ENCODE measurements at places on chromosomes 4 and X.

- no peak for DNase-seq
These were observed 3.2 kb downstream of the FGF16 start for GRCh38 chrX:77450415-77450814.

DNA sequence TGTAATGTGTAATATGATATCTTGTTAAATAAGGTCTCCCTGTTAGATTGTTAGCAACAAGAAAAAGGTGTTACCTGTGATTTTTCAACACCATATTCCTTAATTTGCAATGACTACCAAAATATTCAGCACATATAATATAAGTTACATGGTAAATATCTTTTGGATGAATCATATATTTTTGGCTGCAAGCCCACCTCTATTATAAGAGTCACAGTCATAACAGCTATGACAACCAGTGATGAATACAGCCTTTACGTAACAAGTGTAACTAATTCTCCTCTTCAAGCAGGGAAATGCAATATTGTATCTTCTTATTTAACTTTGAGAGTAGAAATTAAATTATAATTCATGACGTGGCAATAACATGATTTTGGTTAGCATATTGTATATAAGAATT is 187.0 kb downstream of the NLGN4X start:
- DNase-seq: no peak

DNA sequence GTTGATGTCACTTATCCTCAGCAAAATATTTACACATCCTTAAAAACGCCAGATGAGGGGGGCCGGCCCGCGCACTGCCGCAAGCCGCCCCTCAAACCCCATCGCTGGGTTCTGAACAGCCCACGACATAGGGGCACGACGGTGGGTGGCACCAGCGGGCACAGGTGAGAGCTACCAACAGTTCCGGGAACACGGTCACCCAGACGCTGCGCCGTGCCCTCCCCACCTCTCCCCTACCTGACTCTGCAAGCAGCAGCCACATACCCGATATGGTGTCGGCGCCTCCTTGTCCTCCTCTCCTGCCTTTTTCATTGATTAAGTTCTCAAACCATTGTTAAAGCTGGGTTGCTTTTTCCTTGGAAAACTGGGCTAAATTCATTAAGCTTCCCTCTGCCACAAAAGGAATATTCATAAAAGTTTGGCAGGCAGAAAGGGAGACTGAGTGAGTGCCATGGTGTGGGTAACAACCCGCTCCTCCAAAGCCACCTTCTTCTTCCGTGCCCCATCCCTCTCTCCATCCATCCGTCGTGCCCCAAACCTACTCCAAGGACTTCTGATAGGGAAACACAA is 1.4 kb downstream of the RAI2 start:
- DNase-seq: no peak

- DNase-seq: no peak
These were observed 95.0 kb upstream of the GIMD1 start for GRCh38 chr4:106463622-106464021.

DNA sequence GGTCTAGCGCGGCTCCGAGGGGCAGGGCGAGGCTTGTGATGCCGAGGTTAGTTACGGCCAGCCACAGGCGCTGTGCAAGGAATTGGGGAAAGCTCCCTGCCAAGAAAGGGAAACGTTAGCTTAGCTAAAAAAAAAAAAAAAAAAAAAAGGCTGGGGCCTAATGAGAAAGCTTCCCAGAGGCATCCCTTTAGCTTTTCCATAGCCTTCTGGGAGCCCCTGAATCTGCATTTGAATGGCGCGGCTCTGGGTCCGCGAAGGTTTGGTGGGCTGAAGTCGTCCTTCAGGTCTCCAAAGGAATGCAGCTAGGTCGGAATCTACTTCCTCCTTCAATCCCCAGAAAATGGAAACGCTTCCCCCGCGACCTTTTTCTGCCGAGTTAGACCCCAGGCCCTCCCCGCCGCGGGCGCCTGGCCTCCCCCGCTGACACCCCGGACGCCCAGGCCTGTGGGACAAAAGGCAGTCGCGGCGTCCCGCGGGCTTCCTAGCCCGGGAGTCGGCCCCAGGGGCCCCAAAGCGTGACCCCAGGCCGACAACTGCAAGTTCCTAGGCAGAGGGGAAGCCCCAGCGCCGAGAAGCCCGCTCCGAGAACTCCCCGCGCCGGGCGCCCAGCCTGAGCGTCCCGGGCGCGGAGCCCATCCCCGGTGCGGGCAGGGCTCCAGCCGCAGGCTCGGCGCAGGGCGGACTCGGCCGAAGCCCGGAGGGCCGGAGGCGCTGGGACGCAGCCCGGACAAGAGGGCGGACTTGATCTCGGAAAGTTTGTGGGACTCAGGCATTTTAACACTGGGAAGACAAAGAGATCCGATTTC is 605 bp upstream of the FAT1 start:
- no peak for DNase-seq

GRCh38 chr4:110532901-110533589 is 57.1 kb downstream of the ENPEP start:
- no peak for DNase-seq

DNA sequence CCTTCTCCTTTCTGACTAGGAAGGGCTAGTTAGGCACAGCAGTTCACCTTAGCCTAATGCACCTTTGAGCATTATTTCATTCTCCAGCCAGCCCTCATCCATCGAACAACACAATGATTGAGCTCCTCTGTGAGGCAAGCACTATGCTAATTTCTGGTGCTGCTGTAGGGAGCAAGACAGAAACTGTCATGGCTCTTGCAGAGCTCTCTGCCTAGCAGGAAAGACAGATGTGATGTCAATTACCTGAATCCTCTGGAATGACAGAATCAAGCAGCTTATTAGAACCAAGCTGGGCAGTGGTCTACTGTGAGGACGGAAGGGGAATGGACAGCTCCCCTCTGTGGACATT is 256.1 kb upstream of the NOCT start:
- DNase-seq: no peak

GRCh38 chrX:134191281-134191680 is 45.7 kb upstream of the CCDC160 start:
- DNase-seq: no peak

GRCh38 chr4:13601048-13601447 is 26.5 kb downstream of the BOD1L1 start:
- no peak for DNase-seq

- no peak for DNase-seq
These were observed 174.0 kb downstream of the GLUD2 start for GRCh38 chrX:121221322-121221977.

DNA sequence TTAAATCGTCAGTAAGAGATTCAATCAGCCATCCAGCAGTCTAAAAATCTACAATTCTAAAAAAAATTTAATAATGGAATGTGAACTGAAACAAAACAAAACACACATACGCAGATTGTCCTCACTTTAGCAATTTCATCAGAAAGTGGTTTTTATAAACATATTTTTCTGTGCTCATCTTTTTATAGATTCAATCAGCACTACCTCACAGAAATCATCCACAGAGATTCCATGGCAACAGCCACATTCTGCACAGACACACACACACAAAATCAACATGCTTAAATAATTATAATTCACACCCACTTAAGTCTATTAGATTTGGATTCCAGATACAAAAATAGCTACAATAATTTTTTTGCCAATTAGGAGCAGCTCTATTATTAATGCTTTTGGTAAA is 149.0 kb upstream of the KCNIP4 start:
- no peak for DNase-seq

GRCh38 chr4:156547439-156547838 is 424.2 kb downstream of the PDGFC start:
- no peak for DNase-seq

DNA sequence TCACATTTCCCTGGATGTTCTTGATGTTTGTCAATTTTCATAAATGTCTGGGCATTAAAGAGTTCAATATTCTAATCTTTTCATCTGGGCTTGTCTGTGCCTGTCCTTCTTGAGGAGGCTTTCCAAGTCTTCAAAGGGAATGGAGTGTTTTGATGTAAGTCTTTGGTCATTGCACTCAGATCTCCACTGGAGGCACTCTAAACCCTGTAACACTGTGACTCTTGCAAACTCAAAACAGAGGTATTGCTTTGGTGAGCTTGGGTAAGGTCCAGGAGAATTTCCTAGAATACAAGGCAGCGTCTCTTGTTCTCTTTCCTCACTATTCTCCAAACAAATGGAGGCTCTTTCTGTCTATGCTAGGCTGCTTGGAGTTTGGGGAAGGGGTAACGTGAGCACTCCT is 1118.1 kb upstream of the PABPC4L start:
- DNase-seq: no peak

DNA sequence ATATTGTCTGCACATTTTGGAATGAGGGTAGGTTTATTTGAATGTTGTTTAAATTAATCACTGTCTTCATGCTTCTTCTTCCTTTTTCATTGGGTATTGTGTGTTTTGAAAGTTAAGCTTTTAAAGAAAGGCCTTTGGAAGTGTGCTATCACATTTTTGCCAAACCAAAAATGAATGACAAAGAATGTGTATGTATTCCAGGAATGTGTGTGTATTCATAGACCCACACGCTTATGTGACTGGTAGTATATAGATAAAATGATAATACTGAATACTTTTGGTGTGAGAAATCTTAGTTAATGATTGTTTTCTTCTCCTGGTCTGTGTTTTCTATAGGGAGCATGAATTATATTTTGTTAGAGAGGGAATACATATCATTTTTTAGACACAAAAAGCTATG is 404.4 kb downstream of the TLL1 start:
- DNase-seq: no peak

- no peak for DNase-seq
These were observed 104.4 kb downstream of the STIM2 start for GRCh38 chr4:26964994-26965393.

GRCh38 chrX:10554612-10555270 is 65.6 kb downstream of the MID1 start:
- no peak for DNase-seq

GRCh38 chr4:183831683-183832082 is 73.4 kb upstream of the STOX2 start:
- peak; percentile 7 for DNase-seq

GRCh38 chr4:4289941-4290850 is at the start of the genes LYAR and ZBTB49:
Gene LYAR (minus strand): TSS chr4:4290154. CDS start chr4:4283742, 6,412 bp downstream.
Gene ZBTB49 (plus strand): TSS chr4:4290251. CDS start chr4:4299946, 9,695 bp downstream.
- peak; percentile 91 for DNase-seq

DNA sequence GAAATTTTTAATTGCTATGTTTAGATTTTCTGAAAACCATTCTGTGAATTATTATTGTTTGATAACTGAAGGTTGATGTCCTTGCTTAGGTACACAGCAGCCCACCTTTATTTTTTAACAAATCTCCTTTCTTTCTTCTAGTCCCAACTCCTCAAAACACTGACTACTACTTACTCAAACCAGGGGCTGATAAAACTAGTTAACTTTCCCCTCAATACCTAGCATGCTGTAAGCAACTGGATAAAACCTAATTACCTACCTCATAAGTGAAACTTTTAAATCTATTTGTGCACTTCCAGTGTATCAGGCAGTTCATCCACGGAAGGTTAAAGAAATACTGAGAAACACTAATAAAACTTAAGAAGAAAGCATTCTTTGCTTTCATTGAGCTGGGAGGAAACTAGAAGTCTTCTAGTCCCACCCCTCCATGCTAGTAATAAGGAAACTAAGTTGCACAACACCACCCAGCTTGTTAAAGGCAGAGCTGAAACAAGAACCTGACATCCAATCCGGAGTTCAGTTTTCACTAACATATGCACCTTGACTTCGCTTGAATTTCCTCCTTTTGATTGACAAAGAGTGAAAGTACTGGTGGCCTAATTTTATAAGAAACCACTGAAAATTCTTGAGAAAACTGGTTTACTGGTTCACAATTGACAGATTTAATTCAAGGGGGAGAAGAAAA is 180.2 kb upstream of the TET2 start:
- peak; percentile 19 for DNase-seq

- no peak for DNase-seq
These were observed 220.7 kb upstream of the CNKSR2 start for GRCh38 chrX:21153503-21153902.

GRCh38 chr4:101044766-101045165 is 302.6 kb downstream of the PPP3CA start:
- DNase-seq: no peak

DNA sequence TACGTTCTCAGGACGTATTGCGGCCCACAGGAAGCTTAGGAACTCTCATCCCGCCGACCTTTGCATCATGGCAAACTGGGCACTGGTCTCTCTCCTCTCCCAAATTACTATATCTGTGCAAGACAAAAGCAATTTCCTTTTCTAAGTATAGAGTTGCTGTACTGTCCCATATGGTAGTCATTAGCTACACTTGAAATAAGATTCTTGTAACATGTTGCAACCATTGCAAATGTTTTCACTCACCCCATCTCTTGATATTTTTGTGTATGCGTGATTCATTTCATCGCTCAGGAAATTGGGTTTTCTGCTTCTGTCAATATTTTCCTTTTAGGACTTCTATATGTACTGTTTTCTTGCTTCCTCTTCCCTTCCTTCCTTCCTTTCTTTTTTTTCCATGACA is 15.7 kb downstream of the ARMCX6 start:
- DNase-seq: no peak

DNA sequence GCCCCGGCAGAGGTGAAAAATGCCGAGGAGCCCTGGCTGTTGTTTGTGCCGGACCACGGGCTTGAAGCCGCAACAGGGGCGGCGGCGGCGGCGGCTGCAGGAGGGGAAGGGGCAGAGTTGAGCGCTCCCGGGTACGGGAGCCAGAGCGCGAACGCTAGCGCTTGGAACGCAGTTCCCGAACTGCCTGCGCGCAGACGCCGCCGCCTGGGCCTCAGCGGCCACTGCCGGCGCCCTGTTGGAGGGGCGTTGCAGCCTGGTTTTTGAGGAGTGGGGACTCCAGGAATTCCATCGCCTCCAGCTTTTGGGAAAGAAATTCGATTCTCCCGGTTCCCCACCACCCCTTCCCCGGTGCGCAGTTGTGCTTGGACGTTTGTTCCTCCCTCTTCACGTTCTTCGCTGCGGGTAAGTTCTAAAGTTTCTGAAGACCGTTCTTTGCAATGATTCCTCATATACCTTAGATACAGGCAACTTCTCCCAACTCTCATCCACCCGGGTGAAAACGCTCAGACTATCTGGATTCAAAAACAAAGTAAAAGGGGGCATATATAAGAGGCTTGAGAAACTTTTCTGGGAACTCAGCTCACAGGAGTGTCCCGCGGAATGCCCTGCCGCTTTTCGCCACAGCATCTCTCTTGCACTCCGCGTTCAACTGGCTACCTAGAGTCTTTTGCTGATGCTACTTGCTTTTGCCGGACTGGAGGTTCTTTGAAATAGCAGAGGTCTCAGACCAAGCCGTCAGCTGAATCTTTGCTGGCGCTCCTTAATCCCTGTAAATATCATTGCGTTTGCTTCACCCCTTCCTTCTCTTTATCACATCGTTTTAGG is 1.0 kb downstream of the FAT4 start:
- no peak for DNase-seq

DNA sequence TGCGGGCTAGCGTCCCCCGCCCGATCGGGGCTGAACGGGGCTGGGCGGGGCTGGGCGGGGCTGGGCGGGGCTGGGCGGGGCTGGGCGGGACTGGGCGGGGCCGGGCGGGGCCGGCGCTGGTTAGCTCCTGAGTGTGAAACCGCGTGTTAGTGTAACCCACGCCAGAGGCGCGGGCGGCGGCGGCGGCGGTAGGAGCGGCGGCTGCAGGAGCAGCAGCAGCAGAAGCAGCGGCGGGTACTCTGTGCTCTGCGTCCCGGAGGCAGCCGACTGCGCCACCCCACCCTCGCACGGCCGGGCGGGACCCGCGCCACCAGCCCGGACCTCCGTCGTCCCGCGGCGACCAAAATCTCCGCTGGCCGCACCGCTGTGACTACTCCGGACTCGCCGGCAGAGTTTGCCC is 128.1 kb downstream of the LAS1L start:
- no peak for DNase-seq

GRCh38 chrX:39944416-39944815 is 153.3 kb downstream of the BCOR start:
- no peak for DNase-seq

- no peak for DNase-seq
These were observed 103.6 kb upstream of the BMP3 start for GRCh38 chr4:80926891-80927290.

- peak; percentile 84 for DNase-seq
These were observed 10.4 kb downstream of the KIT start for GRCh38 chr4:54668014-54668611.

Data from hematopoietic multipotent progenitor cell treated with erythropoietin and hydrocortisone succinate and interleukin-3 and kit ligand, for 8 days (in vitro differentiated cells).